ENCODE measurements at places on chromosomes 12 and 14.

DNA sequence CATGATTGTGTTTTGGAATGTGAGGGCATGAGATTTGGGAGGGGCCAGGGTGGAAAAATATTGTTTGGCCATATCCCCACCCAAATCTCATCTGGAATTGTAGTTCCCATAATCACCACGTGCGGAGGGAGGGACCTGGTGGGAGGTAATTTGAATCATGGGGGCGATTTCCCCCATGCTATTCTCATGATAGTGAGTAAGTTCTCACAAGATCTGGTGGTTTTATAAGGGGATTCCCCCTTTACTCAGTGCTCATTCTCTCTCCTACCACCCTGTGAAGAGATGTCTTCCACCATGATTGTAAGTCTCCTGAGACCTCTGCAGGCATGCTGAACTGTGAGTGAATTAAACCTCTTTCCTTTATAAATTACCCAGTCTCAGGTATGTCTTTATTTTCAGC, 15.7 kb downstream of the OR10P1 start:
- DNase-seq: no peak

- DNase-seq: no peak
Observed at GRCh38 chr14:57833323-57833722, 32.6 kb downstream of the SLC35F4 start.

- no peak for DNase-seq
Observed at GRCh38 chr14:34072921-34073320, 122.0 kb upstream of the EGLN3 start.

DNA sequence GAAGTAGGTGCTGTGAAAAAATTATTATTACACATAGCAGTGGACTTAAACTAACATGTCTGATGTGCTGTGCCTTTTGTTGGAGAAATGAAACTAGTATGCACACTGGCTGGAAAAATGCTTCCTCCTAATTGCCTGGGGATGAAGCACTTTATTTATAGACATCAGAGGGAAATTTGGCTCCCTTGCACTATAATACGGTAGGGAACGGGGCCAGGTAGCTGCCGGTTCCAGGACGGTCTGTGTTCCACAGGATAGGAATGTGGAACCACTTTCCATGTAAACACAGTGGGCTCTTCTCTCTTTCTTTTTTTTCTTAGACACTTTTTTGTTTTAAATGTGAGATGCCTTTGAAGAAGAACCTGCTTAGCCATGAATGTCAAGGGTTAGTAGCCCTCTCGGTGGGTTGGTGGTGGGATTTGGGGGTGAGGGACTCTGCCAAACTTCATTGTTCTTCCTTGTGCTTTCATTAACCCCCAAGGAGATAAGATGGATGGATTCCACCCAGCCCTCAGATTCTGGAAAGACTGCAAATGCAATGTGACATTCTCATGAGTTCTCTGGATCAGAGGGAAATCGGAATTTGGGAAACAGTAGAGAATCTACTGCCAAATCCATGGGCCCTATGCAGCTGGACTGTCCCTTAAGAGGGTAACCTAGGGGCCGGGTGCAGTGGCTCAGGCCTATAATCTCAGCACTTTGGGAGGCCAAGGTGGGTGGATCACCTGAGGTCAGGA, 58.0 kb upstream of the GSC start:
- DNase-seq: no peak

DNA sequence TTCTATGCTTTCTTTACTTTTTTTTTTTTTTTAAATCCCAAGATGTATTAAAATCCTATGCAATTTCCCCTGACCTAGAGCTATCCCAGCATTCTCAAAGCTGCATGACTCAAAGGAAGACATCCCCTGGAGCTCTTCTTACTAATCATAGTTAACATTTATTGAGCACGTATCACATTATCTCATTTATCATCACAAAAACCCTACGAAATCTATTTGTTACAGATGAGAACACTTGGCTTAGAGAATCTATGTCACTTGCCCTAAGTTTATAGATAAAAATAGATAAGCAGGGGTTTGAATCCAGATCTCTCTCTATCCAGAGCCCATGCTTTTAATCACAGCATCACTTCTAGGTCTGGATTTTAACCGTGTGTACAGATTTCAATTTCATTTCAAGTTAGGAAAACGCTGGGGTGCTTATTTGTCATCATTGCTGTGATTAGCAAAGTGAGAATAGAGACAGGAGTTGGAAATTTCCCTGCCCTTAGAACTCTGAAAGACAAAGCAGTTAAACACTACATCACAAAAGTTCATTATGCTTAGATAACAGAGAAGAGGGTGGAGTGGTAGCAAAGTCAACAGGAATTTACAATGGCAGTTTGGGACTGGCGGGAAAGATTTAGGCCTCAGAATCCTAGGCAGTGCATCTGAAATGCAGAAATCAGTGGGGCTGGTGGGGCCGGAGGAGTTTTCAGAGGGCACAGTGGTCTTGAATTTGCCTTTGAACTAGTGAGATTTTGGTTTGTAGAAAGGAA, 177.7 kb upstream of the FRMD6 start:
- DNase-seq: no peak

GRCh38 chr14:104992501-104992900, 6.9 kb downstream of the CLBA1 start:
- no peak for DNase-seq

DNA sequence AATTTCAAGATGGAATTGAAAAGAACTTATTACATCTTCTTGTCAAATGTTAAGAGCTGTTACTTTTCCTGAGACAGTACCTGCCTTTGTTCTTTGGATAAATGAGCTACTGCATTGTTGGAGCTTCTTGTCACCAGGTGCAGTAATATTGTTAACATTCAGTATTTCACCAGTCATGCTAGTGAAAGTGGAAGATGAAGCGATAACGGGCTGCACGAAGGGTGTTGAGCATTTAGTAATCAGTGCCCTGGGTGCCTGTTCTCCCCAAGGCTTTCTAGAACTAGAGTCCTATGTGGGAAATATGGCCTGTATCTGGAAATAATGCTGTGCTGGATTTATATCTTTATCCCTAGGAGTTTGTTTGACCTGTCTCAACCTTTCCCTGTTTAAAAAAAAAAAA, 83.2 kb downstream of the PPP2R5C start:
- DNase-seq: no peak

- no peak for DNase-seq
Observed at GRCh38 chr14:69574954-69575295, 254 bp upstream of the CCDC177 start.

GRCh38 chr12:85733221-85733840, 102.9 kb downstream of the RASSF9 start:
- DNase-seq: no peak

GRCh38 chr14:105064721-105065143, 498 bp downstream of the GPR132 start:
- DNase-seq: no peak

DNA sequence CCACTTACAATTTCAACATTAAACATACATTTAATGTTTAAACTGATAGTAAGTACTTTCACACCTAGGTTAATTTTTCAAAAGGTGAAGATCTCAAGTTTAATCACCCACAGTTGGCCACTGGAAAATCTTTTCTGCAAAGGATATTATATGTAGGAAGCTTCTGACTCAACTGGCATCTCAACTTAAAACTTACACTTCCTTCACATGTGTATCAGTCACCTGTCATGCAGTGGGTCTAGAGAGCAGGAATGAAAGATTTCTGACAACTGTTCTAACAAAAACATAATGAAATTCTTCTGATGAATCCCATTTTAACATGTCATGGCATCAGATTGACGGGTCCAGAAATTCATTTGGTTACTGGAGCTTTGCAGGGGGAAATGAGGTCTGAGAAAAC, 192.8 kb downstream of the KLHL28 start:
- no peak for DNase-seq

DNA sequence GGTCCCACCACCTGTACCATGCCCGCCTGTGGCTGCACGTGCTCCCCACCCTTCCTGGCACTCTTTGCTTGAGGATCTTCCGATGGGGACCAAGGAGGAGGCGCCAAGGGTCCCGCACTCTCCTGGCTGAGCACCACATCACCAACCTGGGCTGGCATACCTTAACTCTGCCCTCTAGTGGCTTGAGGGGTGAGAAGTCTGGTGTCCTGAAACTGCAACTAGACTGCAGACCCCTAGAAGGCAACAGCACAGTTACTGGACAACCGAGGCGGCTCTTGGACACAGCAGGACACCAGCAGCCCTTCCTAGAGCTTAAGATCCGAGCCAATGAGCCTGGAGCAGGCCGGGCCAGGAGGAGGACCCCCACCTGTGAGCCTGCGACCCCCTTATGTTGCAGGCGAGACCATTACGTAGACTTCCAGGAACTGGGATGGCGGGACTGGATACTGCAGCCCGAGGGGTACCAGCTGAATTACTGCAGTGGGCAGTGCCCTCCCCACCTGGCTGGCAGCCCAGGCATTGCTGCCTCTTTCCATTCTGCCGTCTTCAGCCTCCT, 1.1 kb downstream of the INHBE start:
- DNase-seq: peak; percentile 88

DNA sequence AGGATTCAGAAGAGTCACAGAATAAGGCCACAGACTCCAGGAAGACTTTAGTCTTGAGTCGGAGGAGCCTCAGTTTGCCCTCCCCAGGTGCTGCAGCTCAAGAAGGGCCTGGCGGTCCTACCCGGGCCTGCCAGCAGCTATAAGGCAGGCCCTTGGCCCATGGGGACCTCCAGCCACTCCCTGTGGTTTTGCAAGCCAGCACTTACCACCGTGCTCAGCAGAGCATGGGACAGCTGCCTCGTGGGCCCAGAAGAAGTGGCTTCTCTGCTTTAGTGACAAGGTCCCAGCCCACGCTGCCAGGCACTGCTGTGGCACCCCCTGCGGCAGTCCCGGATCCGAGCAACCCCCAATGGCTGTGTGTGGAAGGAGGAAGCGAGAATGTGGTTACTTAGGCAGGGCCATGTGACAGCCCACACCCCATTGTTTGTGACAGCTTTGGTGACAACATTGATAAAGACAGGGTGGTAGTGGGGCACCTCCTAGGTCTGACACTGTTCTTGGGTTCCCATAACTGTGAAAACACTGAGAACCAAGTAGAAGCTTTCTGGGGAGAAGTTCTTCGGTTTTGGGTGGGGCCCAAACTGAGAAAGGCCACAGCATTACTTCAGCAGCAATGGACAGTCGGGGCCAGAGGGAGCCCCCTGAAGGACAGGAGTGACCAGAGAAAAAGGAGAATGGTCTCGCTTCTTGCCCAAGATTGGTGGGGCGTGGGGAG, at the start of gene SELPLG:
Gene SELPLG (minus strand): TSS at position 361 of the 715 bp plus-strand sequence. CDS start 9,587 bp downstream, outside the sequence.
- DNase-seq: no peak

All from NCI-H524 (cell line).